ENCODE measurements at places on chromosomes 2 and 18. TPM values are rescaled to one million over a fixed set of nuclear protein-coding genes. Genes with fewer than 3 reads are reported as not detected.

The TNFRSF11A gene
- 83.3 TPM for total RNA-seq

The NRP2 gene
- total RNA-seq = 42.6 TPM

DNA sequence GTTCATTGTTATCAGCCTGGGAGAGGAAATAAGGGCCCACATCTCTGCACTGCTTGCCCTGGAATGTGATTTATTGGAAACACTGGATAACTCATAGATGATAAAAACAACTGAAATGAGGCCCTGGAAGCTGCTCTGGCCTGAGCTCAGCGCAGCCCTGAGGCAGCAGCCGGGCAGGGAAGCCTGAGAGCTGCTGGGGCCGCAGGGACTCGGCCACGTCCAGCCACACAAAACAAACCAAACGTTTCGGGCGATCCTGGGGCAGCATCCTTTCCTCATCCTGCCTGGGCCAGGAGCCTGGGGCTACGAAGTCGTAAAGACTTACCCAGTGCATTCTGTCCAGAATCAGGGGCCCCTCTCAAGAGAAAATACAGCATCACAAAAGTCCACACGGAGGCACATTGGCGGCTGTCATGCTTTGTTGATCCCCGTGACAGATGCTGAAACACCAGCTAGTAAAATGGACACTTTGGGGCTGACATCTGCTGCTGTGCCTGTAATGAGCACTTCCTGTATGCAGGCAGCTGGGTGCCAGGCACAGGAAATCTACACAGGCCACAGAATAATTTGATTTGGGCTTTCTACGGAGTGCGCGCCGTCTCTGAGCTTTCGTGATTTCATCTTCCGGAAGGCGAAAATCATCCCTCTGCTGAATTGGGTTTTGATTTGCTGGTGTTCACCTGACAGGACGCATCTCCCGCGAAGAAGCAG lies 250.6 kb downstream of the EIPR1 start:
- no peak for DNase-seq

GRCh38 chr2:64404002-64404731 lies 49.8 kb upstream of the LGALSL start:
- peak; percentile 83 for DNase-seq

DNA sequence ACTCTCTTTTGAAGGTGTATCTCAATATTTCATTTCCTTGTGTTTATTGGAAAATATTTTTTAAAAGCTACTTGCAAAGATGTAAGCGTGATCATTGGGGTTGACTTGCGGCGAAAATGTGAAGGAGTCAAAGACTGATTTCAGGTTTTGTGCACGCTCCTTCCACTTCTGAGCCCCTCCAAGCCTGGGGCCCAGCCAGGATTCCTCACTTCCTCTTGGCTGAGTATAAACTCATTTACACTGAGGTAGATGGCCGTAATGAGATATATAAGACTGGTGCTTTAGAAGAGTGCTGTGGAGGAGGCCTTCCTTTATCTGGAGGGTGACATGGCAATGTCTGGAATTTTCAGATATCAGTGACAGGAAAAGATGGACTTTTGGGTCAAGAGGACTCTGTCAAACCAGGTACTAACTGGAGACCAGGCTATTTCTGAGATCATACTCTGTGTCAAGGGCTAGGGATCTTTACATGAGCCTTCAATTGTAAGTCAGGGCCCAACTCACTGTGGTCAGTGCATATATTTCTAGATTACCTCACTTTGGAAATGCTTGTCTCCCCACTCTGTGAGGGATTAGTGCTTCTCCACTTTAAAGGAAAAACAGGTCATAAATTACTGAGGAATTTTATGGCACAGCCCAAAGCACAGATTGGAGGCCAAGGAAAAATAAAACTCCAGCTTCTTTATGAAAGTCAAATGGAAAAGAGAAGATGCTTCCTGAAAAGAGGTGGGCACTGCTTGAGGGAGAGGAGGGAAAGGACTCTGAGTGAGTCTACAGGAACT lies 22.8 kb downstream of the PRKCE start:
- DNase-seq = no peak

DNA sequence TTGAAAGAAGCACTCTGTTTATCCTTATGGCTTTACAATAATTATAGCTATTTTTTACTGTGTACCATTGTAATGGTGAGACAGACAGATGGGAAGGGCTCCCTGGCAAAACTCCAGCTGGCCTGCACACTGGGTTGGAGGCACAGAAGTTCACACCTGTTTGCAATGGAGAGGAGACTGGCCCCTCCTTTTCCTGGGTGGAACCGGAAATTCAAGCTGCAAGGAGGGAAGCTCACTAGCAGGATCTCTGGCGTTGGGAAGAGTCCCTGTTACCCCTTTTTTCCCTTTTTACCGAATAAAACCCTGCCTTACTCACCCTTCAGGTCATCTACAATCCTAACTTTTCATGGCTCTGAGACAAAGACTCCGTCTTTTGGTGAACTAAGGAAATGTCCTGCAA lies 100.3 kb upstream of the TFPI start:
- DNase-seq = no peak

DNA sequence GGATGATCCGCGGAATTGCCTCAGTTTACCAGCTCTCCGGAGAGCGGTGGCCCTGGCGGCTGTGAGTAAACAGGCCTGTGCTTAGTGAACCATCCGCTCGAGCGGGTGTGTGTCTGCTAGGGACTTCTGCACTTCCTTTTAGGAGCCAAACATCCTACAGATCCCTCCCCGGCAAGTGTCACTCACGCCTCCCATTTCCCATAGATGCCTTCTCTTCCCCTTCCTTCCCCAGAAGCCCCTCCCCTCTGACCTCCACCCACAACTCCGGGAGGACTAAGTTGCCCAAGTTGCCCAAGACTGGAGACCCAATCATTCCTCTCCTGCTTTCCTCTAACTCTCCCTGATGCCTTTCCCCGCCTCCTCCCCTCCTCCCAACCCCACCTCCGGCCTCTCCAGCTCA lies 2.9 kb downstream of the C1QL2 start:
- DNase-seq = no peak

- DNase-seq = no peak
These were observed 1.1 kb downstream of the SERPINB2 start for GRCh38 chr18:63888470-63889190.

The DYSF gene
- total RNA-seq = 2.4 TPM

GRCh38 chr2:15412779-15413178 lies 148.4 kb downstream of the NBAS start:
- no peak for DNase-seq

The CASP8 gene
- total RNA-seq = 31.1 TPM

GRCh38 chr2:203535078-203535783 lies at the start of gene RAPH1:
Gene RAPH1, minus strand, starts transcription at chr2:203535301. Its CDS starts 39,948 bp downstream, at chr2:203495353.
- peak; percentile 88 for DNase-seq

- no peak for DNase-seq
These were observed 5.7 kb downstream of the TEX261 start for GRCh38 chr2:70988726-70989648.

- DNase-seq = no peak
These were observed 510.9 kb downstream of the PARD3B start for GRCh38 chr2:205056151-205056561.

The WDR35 gene
- total RNA-seq = 3.1 TPM

DNA sequence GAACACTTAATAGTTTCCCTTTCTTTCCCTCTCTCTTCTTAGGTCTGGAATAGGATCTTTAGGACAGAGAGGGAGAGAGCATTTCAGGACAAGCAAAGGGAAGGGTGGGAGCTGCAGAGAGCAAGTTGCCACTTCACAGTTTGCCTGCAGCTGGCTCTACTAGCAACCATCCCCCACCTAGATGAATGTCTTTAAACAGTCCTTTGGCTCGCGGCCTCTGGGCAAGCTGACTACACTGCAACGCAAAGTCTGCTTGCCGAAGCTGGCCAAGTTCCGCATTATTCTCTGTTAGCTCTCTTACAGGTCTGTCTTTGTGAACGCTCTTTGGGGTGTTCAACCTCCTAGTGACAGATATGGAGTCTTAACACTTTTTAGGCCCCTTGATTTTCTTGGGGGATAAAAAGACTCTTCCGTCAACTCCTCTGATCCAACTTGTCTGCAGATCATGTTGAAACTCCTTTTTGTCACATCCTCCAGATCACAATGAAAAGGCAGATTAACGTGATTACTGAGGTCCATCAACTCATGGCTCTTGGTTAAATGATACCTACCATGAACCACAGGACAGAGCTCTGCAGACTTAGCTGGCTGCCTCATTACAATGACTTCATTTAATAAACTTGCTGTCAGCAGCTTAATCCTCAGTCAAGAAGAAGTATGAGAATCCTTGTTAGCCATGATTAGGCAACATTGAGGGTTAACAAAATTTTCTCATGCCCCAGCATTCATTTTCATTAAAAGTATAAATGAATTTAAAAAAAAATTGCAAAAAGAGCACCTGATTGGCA lies 74.6 kb downstream of the SLC4A3 start:
- DNase-seq = no peak

GRCh38 chr2:235064976-235065375 lies 113.2 kb downstream of the SH3BP4 start:
- no peak for DNase-seq

DNA sequence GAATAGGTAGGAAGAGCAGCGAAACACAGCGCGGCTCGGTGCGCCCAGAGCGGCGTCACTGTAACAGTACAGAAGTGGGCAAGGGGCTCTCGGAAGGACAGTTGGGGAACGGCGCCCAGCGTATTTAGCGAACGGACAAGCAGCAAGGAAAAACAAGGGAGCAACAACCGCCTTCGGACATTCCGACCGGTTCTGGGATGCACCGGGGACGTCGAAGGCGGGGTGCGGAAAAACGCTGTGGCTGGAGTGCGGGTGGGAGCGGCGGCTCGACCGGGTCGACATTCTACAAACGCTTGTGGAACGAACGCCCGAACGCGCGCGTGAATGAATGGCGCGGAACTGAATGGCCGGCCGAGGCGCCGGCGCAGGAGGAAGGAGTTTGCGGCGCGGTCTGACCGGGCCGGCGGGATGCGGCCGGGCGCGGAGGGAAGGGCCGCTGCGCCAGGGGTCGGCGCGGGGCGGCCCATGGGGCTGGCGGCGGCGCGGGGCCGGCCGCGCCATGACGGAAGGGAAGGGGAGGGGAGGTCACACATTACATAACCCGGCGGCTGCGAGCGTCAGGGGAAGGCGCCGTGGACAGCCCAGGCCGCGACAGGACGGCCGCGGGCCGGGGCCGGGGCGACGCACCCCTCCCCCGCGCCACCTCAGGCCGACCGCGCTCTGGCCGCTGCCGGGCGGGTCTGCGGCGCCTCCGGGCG lies 605 bp downstream of the REV1 start:
- DNase-seq = peak; percentile 67

The PCBP1 gene
- 263 TPM for total RNA-seq

The KIF5C gene
- total RNA-seq = 2.7 TPM

The USP14 gene
- 27.9 TPM for total RNA-seq

Measured in left colon (tissue), 2 donors.